Immature natural killer cell (primary cell): ENCODE measurements at places on chromosomes 6 and 20. TPM values are rescaled to one million over a fixed set of nuclear protein-coding genes. Genes with fewer than 3 reads are reported as not detected.
A peak's percentile ranks its signal among the peaks of the same experiment; 100 is the strongest.

- peak; percentile 53 for DNase-seq
Observed at GRCh38 chr6:7243179-7243981, 69.6 kb downstream of the SSR1 start.

GRCh38 chr6:13009461-13009860 is 292.9 kb downstream of the PHACTR1 start:
- DNase-seq: no peak

DNA sequence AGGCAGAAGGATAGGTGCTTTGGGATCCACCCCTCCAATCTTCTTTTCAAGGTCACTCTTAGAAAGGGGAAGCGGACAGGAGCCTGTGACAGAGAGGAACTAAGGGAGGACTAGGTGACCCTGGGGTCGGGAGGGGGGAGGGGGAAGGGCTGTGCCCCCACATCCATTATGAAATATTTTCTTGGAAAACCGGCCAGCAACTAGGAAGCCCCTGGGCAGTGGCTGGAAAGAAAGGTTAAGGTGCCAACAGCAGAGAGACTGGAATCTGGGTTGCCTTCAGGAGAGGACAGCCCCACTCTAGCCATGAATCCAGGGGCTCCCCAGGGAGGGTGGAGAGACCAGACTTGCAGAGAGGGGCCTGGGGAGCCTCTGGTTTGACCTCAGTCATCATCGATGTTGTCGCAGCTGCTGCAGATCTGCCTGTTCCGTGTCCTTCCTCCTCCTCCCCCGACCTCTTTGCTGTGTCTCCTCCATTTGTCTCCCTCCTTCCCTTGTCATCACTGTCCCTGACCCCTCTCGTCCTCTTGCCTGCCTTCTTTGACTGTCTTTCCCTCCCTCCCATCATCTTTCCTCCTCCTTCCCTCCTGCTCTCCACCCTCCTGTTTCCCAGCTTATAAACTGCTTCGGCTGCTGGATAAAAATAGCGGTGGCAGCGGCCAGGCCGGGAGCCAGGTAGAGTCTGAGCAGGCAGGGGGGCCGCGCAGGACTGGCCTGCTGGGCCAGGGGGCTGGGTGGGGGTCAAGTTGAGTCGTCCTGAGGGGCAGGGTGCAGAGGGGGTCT is 3.2 kb downstream of the SLC29A1 start:
- DNase-seq: no peak

The REM1 gene
- polyA plus RNA-seq: not detected

- no peak for DNase-seq
Observed at GRCh38 chr6:89690944-89691324, 52.4 kb upstream of the LYRM2 start.

- no peak for DNase-seq
Observed at GRCh38 chr6:97240222-97240621, 42.8 kb downstream of the MMS22L start.
